ENCODE measurements at places on chromosomes 4 and X.

GRCh38 chr4:152289541-152289940 is 246.4 kb downstream of the FBXW7 start:
- no peak for DNase-seq

GRCh38 chrX:153903991-153904957 is at the start of gene AVPR2:
AVPR2 (plus strand) TSS chrX:153904673; CDS start chrX:153905146, 473 bp downstream.
- no peak for DNase-seq

DNA sequence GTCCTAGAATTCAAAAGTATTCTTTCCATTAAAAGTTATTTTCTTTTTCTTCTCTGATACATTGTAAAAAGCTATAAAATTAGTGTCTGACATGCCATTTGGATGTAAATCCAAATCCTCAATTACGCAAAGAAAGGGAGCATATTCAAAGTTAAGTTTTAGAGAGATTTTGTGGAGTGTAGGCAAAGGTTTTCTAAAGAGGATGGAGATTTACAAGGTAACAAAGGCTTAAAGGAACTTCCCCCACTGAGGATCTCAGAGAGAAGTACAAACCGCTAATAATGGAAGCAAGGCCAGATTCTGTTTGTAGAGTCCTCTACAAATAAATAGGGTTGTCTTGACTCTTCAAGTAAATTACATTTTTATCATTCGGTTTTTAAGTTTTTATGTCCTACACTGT is 91.0 kb upstream of the MAPK10 start:
- DNase-seq = no peak

DNA sequence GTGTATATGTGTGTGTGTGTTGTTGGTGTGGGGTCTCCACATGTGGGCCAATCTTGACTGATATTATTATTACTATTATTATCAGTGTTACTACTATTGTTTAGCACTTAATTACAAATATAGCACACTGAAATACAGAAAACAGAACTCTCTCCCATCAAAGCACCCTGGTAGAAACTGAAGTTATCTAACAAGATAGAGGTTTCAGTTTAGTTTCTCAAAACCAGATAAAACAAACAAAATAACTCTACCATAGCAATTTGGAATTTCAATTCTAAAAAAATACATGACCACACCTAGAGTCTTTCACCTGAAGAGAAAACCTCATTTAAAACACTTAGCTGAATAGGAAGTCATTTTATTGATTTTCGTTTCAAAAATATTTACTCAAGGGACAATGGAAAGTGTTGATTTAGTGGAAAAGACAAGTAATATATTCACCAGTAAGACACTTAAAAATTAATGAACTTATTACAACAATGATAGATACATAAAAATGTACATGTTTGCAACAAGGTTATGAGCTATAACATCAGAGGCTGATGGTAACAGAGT is 252.3 kb downstream of the PDHA2 start:
- DNase-seq = no peak

DNA sequence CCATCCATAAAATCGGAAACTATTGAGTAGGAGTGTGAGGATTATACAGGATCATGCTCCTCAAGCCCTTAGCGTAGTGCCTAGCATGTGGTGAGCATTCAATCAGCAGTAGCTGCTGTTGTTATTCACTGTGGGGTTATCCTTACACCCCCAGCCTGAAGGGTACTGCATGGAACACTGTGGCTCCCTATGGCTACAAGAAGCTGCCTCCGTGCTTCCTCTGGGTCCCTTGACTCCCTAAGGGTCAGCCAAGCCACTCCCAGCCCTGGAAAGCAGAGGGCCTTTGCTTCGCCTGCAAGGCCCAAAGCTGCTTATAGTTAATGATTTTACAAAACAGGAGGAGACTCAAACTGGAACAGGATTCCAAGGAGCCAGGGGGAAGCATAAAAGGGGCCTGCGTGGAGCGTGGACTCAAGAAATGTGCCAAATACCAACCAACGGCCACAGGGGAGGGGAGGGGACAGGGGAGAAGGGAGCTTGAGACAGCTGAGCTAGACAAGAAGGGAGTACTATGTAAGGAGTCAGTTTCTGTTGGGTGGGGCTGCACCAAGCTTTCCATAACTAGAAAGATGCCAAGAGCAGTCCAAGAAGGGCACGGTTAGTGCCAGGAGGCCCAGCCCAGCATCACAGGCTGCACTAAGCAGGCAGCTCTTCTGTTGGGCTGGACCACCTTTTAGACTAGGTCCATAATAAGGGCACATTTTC is 15.9 kb downstream of the SEPTIN6 start:
- DNase-seq = no peak

DNA sequence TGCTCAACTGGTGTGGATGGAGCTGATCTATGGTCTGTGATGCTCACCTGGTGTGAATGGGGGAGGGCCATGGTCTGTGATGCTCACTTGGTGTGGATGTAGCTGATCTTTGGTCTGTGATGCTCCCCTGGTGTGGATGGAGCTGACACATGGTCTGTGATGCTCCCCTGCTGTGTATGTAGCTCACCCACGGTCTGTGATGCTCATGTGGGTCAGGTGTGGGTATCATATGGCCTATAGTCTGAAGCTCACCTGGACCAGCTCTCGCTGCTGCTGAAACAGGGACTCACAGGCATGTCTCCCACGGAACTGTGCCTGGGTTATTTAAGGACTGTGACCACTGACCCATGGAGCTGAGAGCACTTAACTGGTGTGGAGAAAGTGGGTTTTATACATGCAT is 109.7 kb downstream of the CRLF2 start:
- no peak for DNase-seq

DNA sequence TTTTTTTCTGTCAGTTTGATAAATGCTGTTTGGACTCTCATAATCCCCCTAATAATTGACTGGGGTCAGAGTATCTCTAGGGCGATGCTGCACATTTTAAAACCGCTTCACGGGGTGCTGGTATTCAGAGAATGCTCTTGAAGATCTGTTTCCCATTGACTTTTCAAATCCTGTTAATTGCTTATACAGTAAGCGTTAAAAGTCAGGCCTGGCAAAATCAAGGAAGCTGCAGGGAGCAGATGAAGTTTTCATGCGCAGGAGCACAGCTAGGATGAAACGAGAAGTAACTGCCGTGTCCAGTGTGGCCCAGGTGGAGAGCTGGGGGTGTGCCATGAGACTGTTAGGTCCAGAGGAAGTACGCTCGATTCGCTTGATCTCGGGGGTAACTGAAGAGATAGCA is 312.9 kb downstream of the TRIML1 start:
- DNase-seq = no peak

DNA sequence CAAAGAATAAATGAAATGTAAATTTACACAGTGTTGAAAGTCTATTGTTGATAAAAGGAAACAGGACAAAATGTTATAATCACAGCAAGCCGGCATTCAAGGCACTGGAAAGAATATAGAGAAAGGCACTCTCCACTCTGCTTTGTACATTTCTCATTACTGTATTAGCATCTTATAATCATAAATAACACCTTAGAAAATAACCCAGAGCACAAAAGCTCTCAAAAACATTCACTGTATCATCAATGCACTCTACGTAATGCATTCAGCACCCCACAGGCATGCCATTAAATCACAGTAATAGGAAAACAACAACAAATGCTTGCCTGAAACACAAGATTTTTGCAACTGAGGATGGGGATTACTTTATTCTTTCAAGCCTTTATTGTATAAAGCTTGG is 75.3 kb upstream of the TRPC3 start:
- DNase-seq = no peak

GRCh38 chr4:107037199-107037584 is 1.1 kb upstream of the DKK2 start:
- no peak for DNase-seq

DNA sequence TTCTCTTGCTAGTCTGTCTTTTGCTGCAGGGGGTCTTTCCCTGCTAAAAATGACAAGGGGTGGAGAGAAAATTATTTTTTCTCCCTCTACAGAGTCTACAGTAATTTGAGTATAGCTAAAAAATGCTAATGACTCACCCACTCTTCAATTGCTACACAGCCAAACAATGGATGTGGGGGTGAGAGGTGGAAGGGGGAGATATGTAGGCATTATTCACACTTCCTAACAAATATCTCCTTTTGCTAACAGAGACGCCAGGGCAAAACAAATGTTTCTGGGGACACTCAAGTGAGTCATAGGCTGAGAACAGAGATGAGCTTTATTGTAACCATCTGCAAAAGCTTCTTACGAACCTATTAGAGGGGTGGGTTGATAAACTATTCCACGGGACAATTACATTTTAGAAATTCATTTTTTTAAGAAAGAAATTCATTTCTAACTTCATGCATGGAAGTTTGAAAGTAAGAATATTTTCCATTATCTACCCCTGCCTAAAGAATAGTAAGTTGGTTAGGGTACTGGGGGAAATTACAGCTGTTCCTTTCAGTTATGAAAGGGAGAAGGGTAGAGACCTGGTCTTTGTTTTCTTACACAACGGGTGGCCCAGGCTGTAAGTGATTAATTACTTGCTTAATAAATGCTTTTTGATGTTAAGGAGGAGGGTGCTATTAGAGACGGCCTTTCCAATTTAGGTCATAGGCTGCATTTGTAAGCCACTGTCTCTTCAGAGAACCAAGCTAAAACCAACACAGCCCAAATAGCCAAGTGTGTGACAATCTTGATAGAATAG is 12.8 kb downstream of the SCD5 start:
- DNase-seq = no peak

DNA sequence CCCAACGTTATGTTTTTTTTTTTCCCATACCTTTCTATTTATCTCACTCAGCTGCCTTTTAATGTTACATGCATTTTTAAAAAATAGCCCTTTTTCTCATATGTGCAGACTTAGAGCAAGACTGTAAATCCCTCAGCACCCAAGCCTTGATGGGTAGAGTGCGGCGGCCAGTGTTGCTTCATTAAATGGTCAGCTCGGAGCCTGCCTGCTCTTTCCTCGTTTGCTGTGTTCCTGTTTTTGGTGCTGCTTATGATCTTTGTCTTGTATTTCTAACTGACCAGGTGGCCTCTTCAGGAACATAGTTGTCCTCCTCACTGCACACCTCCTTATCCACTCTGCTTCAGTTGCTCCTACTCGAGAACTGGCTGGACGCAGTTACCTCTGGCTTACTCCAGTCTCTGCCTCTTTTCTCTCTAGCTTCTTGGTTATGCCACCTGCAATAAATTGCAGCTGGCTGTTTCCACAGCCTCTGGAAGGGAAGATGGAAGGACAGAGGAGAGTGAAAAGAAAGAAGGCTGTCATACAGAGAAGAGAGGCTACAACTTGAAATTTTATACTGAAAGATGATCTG is 10.7 kb downstream of the RBPJ start:
- no peak for DNase-seq

DNA sequence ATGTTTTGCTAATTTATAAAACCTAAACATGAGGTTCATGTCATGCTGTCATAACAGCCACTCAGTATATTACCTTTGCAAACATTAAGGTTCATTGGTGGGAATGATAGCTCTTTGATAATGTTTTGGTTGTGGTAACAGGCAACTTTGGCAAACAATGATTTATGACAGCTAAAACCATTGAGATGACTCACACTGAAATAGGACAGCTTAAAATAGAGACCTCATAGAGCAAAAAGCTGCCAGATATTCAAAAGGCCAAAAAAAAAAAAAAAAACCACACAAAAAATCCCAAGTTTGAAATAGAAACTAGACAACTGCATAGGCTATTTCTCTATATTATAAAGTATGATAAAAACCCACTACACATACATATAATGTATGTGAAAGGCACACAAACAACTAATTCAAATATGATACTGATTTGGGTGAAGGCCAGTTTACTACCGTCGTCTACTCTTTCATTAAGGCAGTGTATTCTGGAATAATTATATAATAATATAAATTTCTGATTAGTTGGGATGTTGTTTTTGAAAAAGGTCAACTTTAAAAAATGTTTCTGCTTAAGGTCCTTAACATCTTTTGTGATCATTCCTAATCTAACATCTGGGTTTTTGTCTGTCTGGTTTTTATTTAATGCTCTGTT is 646.0 kb upstream of the PITX2 start:
- DNase-seq = no peak

DNA sequence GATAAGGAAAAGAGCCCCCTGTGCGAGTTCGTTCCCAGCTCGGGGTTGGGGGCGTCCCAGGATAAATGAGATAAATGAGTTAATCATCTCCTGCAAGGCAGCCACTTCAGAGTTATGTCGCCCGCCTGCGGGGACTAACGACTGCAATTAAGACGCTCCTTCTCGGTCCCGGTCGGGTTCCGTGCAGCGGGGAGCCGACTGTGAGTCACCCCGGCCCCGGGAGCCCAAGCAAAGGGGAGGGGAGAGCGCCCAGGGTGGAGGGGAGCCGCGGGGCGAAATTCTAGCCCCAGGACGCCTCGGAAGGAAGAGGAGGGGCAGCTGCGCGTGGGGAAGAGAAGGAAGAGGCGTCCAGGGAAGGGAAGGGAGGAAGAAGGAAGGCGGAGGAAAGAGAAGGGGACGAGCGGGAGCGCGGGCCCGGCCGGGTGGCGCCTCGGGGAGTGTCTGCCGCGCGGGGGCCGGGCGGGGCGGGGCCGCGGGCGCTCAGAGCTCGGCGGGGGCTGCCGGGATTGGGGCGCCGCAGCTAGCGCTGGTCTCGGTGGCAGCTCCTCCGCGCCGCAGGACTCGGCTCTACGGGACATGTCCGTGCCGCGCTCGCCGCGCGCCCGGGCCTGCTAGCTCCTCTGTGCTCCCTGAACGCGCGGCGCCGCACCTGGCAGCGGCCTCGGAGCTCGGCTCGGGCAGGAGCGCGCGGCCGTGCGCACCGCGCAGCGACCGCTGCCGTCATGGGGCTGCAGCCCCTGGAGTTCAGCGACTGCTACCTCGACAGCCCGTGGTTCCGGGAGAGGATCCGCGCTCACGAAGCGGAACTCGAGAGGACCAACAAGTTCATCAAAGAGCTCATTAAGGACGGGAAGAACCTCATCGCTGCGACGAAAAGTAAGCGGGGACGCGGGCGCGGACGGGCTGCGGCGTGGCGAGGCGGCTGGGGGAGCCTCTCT is at the start of gene ARHGAP10:
TSS of gene ARHGAP10 (plus strand) at position 509 of the 938 bp plus-strand sequence. CDS start at position 723, 214 bp downstream.
- DNase-seq = peak; percentile 35

- no peak for DNase-seq
Observed at GRCh38 chrX:101219864-101220346, 319 bp downstream of the DRP2 start.

- DNase-seq = no peak
Observed at GRCh38 chr4:87122252-87122651, 98.2 kb downstream of the KLHL8 start.

- DNase-seq = no peak
Observed at GRCh38 chrX:29662759-29663503, 552.4 kb upstream of the MAGEB2 start.
